Stimulated activated CD8-positive, alpha-beta memory T cell treated with anti-CD3 and anti-CD28 coated beads, Interleukin-7, amount 100 ng/mL, for 1 hour (primary cell): ENCODE measurements at places on chromosomes 2 and 18.

- DNase-seq, result no peak
Observed at GRCh38 chr18:39594206-39594605, 2028.6 kb upstream of the CELF4 start.

DNA sequence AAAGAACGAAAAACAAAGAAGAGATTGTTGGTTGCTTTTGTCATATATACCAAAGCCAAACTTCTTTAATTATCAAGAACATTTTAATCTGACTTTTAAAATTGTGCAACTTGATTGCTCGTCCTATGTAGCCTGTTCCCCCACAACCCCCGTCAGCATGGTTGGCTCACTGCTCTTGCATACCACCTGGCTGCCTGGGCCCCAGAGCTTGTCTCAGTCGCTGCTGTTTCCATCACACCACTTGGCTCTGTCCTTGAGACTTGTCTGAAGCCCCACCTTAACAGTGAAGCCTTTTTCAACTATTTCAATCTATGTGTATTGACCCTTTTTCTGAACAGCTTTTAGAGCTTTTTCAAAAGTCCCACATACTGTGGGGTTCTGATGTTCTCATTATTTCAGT lies 270.8 kb downstream of the ZNF407 start:
- DNase-seq, result no peak

- DNase-seq, result no peak
Observed at GRCh38 chr18:74632351-74632679, 34.6 kb downstream of the ZNF407 start.

DNA sequence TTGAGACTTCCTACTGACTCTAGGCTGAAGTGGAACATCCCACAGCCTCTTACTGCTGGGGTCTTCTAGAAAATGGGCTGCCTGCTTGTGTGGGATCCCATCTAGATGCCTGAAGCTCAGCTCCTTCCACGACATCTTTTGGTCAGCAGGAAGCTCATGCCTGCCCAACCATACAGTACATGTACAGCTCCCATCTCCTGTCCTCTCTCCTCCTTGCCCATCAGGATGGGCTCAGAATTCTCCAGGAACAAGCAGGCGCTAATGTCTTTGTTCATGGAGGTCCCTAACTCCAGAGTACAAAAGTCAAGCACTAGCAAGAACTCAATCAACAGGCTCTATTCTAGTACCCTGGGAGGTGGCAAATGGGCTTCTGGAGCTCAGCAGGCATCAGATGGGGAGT lies 31.7 kb upstream of the GPR17 start:
- DNase-seq, result no peak

DNA sequence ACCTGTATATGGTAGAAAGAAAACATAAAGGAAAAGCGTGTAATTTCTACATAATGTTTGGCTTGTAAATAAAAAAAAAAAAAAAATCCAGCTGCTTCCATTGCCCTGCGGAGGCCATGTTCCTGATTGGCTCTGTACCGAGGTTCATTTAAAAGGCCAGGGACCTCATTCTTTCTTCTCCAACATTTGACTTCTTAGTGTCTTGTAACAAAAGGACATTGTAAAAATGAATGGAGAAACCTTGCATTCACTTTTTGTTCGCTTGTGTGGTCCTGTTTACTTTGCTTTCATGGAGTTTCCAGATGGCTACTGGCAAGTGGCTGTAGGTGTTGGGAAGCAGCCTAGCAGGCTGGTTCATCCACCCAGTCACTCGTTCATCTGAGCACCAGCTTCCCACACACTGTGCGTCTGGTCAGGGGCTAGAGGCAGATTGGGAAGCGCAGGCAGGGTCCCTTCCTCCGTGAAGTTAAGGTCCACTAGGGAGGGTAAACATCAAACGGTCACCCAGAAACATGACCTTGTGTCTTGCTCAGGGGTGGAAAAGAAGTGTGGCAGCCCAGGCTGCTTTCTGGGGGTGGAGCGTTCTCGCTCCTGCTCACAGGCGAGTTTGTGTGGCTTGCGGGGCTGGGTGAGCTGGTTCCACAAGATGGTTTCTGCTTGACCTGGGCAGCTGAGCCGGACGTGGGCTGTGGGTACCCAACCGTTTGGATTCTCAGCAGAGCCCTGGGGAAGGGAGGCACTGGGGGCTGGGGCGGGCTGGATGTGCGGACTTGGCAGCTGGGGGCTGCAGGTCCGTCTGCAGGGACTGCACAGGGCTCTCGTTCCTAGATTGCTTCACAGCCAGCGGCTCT lies 260.7 kb downstream of the AGAP1 start:
- DNase-seq, result no peak

GRCh38 chr2:120428748-120429147 lies 82.8 kb downstream of the INHBB start:
- no peak for DNase-seq

GRCh38 chr2:47403609-47404193 lies 745 bp downstream of the MSH2 start:
- no peak for DNase-seq

DNA sequence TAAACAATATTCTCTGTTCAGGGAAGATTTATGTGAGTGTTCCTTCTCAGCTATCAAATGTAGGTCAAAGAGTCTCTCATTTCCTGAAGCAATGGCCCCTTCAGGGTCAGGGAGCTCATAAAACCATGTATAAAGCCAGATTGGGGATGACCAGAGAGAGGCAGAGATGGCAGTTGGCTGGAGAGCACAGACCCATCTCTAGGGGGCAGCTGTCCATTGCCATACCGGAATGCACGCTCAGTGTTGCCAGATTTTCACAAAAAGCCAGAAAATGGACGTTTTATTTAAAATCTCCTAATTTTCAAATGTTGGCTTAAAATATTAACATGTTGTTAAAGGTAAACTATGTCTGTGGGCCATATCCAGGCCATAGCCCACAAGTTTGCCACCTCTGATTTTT lies 1920.7 kb upstream of the CELF4 start:
- DNase-seq, result no peak

DNA sequence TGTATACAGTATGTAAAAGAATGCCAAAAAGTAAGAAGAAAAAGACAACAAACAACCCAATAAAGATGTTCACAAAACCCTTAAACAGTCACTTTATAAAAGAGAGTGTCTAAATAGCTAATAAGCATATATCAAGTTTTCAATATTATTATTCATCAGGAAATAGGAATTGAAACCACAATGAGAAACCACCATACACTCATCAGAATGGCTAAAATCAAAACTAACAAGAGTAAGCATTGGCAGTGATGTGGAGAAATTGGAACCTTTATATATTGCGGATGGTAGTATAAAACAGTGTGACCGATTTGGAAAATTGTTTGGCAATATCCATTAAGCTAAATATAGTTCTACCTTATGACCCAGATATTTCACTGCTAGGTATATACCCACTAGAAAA lies 20.5 kb upstream of the TGFA start:
- no peak for DNase-seq

DNA sequence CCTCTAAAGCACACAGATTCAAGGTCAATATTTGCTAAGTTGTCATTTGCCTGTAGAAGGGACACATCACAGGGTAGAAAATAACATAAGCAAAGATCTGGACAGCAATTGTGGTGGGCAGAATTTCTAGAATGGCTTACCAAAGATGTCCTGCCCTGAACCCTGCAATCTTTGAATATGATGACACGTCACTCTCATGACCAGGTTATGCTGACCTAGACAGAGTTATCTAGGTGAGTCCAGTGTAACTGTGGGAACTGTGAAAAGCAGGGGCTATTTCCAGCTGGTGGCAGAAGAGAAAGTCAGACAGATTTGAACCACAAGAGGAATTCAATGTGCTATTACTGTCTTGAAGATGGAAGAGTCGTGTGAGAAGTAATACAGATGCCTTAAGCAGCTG lies 112.3 kb upstream of the CNGA3 start:
- no peak for DNase-seq

GRCh38 chr18:66534110-66534509 lies 69.8 kb downstream of the CDH19 start:
- no peak for DNase-seq

DNA sequence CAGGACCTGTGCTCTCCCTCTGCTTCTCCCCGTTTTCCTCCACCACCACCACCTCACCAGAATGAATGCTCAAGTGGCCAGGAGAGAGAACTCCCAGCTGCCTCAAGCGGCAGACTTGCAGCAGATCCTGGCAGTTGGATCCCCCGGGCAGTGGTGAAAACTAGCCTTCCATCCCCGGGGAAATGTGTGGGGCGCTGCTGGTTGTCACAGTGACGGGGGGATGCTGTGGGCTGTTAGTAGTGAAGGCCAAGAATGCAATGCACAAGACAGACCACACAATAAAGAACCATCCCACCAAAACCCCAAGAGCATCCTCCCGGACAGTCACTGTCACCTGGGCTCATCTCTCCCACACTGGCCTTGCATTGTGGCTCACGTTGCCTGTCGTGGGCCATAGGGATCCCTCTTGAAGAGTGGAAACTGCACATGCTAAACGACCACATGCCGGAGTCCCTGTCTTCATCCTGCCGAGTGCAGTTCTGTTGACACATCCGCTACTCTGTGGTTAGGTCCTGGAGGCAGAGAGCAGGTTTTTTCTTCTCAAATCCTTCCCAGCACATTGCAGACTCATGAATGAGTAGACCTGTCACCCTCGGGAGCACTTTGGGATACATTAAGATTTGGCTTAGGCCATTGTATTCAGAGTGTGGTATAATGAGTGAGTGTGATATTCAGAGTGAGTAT lies 13.5 kb downstream of the SPATA3 start:
- no peak for DNase-seq

- peak; percentile 20 for DNase-seq
Observed at GRCh38 chr2:102251042-102251848, 60.1 kb upstream of the IL1RL1 start.

DNA sequence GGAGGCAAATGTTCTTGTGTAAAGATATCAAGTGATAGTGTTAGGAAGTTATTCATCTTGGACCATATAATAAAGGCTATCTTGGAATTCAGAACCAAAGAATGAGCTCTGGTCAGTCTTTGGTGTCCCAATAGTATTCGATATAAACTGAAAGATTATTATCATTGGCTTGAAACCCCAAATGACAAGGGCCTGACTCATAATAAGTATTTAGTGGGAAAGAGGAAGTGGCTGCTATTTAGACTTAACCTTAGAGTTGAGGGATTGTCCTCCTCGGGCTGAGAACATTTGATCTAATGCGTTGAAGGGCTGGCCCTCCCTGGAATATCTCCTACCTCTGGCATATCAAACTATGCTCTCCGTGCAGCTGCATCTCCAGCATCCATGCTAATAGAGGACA lies 67.5 kb downstream of the CDH20 start:
- no peak for DNase-seq

GRCh38 chr2:128593879-128594650 lies 275.4 kb upstream of the HS6ST1 start:
- DNase-seq, result no peak

DNA sequence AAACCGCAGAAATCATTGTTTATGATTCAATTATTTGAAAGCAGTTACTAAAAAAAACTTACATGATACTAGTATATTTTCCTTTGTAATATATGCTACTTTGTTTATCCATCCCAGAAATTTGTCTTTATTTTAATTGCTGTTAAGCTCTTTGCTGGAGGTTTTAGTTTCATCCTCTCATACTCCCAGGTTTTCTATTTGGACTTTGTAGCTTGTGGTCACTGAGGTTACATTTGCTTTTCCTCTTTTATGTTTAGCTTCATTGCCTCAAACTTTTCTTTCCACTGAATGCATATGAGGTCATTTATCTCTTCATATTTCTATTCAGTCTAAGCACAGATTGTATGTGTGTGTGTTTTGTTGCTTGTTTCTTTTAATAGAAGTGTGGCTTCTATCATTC lies 89.9 kb downstream of the ERBB4 start:
- DNase-seq, result no peak

DNA sequence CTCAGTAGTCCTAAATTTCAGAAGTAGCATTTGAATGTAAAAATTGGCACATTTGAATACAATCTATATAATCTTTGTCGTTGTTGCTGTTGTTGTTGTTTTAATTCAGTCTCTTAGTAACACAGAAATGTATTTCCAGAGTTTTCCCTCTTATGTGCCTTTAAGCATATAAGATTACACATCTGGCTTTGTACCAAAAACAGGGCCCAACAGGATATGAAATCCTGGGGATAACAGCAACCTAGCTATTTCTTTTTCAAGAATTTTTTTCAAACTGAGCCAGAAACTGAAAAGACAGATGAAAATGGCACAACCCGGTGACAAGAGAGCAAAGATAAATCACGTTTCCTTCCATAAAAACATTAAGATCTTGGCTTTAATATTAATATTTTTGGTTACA lies 906.7 kb downstream of the NRXN1 start:
- no peak for DNase-seq

DNA sequence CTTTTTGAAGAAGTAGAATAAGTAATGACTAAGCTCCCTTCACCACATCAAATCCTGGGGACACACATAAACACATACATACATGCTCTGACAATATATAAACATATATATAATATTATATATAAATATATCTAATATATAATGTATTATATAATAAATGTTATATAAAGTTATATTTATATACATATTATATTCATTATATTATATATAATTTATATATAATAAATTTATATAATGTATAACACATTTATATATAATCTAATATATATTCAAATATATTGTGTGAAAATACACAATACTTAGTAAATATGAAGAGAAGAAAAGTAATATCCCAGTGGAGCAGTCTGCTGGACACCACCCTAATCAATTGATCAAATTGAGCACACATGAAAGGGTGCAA lies 2177.9 kb upstream of the CELF4 start:
- DNase-seq, result no peak

- no peak for DNase-seq
Observed at GRCh38 chr2:129769185-129769991, 210.1 kb upstream of the RAB6C start.

DNA sequence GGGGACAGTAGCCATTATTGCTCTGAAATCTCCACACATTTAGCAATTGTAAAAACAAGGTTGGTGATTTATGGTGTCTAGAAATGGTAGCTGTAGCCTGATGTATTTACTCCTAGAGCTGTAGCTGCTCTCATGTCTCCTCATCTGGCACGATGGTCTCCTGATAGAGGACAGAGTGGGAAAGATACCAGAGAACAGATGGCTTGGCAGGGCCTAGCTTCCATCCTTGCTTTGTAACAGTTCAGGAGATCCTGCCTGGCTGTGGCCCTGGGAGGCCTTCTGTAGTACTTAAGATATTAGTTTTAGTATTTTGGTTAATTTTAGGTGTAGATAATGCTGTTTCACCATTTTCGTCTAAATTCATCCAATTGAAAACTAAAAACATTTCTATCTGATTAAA lies 6.7 kb downstream of the ATG16L1 start:
- no peak for DNase-seq

GRCh38 chr2:4358837-4359236 lies 655.5 kb downstream of the DCDC2C start:
- DNase-seq, result no peak

GRCh38 chr2:11788461-11789124 lies 42.2 kb downstream of the LPIN1 start:
- DNase-seq, result no peak
